ENCODE measurements at places on chromosomes 11 and 22. TPM values are rescaled to one million over a fixed set of nuclear protein-coding genes. Genes with fewer than 3 reads are reported as not detected.

DNA sequence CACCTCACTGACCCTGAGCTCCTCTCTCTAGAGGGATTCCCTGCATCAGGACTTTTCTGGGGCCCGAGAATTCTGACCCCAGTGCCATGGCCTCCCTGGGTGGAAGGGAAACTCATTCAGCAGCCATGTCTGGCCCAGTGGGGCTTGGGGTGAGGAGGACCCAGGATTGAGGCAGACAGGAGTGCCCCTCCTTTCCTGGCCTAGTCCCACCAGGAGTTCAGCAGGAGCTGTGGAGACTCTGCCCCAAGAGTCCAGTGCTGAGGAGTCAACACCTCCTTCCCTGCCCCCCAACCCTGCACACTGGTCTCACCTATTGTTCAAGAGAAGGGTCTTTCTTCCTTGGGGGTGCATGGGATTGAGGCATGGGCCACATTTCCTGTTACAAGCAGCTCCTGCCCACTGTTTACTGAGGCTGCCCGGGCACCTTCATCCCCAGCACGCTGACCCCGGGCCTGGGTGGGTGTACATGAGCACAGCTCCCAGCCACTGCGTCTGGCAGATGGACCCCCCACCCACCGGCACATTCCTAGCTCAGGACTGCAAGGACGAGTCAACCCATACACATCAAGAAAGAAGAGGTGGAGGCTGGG lies 33.9 kb downstream of the ALX4 start:
- DNase-seq = no peak

DNA sequence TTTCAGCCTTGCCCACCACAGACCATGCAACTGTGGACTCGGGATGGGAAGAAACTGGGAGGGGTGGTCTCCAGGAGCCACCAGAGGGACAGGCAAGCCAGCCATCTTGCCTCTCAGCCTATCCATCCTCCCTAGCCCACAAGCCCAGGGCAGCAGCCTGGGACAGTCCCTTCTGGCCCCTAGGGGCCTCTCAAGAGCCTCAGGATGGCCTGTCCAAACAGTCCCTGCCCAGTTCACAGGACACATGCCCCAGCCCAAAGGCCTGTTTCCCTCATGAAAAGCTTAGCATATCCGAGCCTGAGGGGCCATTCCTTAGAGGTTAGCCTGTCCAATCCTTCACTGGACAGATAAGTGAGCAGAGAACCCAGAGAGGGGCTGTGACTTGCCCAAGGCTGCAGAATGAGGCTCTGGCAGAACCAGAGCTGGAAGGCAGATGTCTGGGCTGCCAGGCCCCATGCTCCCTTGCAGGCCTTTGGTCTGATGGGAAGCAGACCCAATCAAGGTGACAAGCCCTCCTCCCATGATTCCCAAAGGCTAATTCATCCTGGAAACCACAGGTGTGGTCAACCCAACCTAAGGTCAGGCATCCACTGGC lies 28.2 kb downstream of the LRRC10B start:
- no peak for DNase-seq

GRCh38 chr11:129224538-129224937 lies 32.4 kb upstream of the ARHGAP32 start:
- no peak for DNase-seq

The RCN1 gene
- 78.9 TPM for total RNA-seq

GRCh38 chr22:50274311-50274710 lies 4.1 kb upstream of the MAPK11 start:
- no peak for DNase-seq

DNA sequence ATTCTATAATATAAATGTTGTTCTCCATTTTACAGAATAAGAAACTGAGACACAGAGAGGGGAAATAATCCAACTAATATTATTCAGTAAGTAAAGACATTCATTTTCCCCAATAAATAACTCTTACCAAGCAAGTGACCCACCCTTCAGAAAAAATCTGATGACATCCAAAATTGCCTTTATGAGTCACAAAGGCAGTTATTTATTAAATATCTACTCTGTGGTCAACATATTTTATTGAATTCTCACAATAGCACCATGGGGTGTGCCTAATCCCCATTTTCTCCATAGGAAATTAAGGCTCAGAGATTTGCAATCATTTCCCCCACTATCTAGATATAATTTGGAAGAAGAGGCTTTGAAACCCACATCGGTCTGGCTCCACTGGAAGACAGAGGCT lies 161.5 kb upstream of the ISX start:
- DNase-seq = no peak

The SCGB1D2 gene
- not detected for total RNA-seq

The SLC22A12 gene
- total RNA-seq = not detected

DNA sequence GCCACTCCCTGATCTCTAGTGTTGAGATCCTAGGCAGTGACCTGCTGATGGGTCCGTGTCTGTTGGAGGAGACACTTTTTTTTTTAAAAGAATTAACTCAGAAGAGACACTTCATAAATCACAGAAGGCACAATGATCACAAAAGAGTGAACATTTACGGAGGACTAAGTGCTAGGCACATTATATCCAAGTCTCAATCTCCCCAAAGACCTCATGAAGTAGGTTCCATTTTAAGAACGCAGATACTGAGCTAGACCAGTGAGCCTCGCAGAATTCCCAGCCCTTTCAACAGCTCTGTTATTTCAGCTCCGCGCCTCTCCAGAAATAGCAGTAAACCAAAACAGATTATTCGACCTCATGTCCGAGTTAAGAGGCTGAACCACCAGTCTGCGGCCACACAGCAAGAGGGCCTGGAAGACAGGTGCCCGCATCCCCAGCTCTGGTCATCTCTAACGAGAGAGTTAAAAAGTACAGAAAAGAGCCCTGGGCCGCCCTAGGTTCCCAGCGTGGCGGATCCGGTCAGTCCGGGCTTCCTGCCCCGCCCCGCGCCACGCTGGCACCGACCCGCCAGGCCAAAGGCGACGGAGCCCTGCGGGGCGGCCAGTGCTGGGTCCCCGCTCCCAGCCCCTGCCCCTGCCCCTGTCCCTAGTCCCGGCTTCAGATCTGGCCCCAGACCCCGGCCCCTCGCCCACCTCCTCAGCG lies 612 bp downstream of the XBP1 start:
- DNase-seq = peak; percentile 79

The ZBTB16 gene
- 54.5 TPM for total RNA-seq

- DNase-seq = peak; percentile 45
These were observed 4.9 kb downstream of the SSH3 start for GRCh38 chr11:67308031-67308866.

The GGTLC2 gene
- total RNA-seq = not detected

GRCh38 chr11:56977314-56977713 lies 11.4 kb upstream of the OR5AK2 start:
- no peak for DNase-seq

DNA sequence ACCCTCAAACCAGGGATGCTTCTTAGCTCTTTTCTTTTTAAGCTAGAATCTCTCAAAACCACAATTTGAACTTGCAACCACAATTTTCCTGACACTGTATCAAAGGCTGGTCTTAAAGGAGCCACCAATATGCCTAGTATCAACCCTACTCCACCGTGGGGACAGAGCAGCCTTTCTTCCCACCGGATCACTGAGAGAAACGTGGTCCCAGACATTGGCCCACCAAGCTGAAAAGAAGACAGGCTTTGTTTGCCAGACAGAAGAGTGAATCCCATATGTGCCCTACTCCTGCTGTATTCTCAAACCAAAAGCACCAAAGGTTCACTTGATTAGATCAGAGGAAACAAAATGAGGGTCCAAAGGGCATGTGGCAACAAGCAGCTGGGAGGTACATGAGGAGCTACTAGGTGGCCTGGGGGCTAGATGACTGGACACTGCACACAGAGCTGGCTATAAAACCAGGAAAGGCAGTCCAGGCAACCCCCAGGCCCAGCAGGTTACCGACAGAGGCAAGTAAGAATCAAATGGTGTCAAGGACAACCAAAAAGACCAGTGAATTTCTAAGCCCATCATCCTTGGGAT lies 3.6 kb upstream of the VWCE start:
- no peak for DNase-seq

GRCh38 chr11:117185736-117186430 lies 7.3 kb downstream of the SIDT2 start:
- DNase-seq = no peak

GRCh38 chr11:122813894-122814270 lies 24.4 kb upstream of the CRTAM start:
- no peak for DNase-seq

GRCh38 chr11:117146521-117146920 lies 2.4 kb downstream of the PAFAH1B2 start:
- DNase-seq = no peak

- peak; percentile 24 for DNase-seq
These were observed 2.6 kb downstream of the TMPRSS4 start for GRCh38 chr11:118079491-118079890.

DNA sequence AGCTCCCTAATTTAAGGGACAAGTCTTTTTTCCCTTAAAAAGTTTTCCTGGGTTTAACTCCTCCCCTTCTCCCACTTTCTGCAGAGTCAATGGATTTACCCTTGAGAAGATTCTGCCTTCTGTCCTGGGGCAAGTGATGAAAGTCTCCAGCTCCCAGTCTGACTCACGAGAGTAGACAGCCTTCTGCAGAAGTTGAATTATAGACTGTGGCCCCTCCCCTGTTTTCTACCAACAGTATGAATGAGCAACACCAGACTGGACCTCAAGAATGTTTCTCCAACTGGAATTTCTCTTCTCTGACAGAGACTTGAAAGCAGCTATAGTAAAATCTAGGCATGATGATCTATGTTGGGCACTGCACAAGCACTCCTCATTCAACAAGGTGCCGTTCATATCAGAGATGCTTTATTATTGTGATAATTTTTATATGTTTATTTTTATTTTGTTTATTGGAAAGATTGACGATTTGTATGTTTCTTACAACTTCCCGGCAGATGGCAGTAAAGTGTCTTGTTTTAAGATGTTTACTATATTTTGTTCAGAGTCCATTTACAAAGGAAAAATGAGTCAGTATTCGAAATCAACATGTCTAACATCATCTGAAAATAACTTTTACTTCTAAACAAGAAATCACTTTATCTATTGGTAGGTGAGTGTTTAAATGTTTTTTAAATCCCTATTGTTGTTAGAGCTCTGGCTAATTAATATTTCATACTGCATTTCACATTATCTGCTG lies 56.6 kb downstream of the LMO2 start:
- no peak for DNase-seq

DNA sequence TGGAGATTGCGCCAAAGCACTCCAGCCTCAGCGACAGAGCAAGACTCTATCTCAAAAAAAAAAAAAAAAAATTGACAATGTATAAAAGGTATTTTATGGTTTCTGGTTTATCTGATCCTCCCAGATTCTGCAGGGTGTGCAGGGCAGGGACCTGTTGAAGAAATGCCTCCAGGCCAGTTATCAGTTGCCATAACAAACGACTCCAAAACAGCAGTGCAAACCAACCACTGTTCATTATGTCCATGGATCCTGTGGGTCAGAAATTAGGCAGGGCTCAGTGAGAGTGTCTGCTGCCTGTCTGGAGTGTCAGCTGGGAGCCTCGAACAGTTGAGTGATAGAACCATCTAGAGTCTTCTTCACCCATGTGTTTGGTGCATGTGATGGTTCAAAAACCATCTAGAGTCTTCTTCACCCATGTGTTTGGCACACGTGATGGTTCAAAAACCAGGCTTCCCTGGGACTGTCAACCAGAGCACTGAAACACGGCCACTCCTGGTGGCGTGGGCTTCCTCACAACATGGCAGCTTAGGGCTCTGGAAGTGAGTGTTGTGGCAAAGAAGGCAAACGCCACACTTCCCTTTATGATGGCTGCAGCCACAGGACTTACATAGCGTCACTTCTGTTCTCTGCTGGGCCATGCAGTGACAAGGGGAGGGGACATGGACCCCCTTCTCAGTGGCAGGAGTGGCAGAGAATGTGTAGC lies 115.1 kb upstream of the CRYBB3 start:
- DNase-seq = no peak

DNA sequence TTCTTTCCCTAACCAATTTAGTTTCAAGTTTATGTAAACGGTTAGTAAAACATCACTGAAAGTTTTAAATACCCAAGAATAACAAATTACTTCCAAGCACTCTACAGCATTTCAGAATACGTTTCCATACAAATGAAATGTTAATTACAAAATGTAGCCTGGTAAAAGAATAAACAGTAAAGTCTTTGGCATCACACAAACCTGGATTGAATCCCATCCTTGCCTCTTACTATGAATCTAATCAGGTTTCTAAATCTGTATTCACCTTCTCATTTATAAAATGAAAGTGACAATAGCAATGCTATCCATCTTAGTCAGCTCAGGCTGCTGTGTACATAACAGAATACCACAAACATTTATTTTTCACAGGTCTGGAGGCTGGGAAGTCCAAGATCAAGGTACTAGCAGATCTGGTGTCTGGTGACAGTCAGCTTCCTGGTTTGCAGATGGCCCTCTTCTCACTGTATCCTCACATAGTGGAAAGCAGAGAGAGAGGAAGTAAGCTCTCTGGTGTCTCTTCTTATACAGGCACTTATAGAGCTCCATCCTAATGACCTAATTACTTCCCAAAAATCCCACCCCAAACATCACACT lies 19.2 kb downstream of the FAM168A start:
- no peak for DNase-seq

GRCh38 chr11:65211293-65212105 lies 29.8 kb downstream of the CAPN1 start:
- no peak for DNase-seq
